GM23338 (cell line): ENCODE measurements at places on chromosomes 5 and 9. TPM values are rescaled to one million over a fixed set of nuclear protein-coding genes. Genes with fewer than 3 reads are reported as not detected.

DNA sequence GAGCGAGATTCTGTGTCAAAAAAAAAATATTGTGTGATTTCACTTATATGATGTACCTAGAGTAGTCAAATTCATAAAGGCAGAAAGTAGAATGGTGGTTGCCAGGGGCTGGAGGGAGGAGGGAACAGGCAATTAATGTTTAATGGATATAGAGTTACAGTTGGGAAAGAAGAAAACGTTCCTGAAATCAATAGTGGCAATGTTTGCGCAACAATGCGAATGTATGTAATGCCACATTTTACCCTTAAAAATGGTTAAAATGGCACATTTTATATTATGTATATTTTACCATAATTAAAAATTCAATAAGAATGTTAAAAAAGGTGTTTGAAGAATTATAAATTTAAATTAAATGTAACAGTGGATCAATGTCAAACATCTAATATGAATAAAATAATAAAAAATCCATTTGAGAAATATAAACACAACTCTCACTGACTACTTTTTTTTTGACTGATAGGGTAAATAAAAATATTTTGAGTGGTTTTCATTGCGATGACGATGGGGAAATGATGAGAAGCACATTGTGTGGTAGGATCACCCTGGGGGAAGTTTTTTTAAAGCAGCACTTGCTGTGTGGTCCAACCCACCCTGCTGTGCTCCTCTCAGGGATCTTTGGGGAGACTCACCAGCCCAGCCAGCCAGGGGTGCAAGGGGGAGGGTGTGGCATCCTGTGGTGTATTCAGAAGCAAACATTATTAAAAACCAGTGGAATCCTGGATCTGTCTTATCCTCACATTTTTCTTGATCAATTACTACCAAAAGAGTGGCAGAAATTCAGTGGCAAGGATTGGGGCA is 4.3 kb downstream of the FYB1 start:
- no peaks in the 10 kb centered on the region for H3K36me3 ChIP-seq
- H3K27ac ChIP-seq = no peak overlapping the region
- H3K27me3 ChIP-seq = no peaks in the 10 kb centered on the region
- no peaks in the 10 kb centered on the region; the same call in 1 of the 2 replicates for H3K4me1 ChIP-seq

DNA sequence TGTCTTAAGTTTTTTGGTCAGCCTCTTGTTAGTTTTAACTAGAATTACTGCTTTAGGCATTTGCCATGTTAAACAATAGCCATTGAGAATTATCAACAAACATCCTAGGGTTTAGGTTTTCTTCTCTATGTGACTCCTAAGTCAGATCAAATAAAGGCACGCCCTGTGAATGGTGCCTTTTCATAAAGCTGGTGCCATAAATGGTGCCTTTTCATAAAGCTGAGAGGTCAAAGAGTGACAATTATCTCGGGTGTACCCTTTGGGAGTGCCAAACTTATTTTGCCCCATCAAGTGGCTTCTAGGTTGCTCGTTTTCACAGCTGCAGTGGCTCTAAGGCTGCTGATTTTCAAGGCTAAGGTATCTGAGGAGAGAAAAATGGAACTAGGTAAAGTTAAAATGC is 391.6 kb downstream of the DMRTA1 start:
- no peaks in the 10 kb centered on the region for H3K4me1 ChIP-seq
- DNase-seq = no peak
- no peaks in the 10 kb centered on the region for H3K36me3 ChIP-seq
- H3K27me3 ChIP-seq = no peaks in the 10 kb centered on the region
- no peak overlapping the region for H3K4me3 ChIP-seq

DNA sequence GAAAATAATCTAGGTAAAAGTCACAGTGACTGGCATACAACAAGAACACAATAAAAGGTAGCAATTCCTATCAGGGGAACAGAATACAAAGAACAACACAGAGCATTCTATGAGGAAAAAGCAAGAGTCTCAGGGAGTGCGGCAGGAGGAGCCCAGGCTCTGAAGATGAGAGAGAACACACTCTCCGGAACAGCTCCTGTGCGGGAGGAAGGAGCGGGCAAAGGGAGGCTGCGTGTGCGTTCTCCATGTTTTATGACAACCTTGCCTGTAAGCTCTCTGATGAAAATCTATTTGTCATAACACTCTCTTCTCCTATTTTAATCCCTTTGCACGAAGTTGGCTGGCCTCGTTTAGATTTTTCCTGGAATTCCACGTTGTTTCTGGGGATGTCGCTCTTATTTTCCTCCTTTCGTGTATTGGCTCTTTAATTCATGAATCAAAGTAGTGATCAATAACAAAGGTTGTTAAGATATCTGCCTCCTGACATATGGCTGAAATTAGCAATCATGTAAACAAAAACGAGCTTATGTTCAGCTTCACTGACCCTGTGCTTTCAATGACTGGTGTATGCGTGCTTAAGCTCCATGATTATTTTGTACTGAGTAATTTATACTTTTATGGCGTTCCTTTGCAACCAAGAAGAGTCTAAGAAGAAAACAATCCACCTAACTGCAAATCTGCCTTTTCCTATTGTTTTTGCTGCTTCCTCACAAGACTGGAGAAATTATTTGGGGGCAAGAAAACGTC is 109.5 kb downstream of the MYO10 start:
- peaks cover 4% of the 10 kb centered on the region; the same call in 1 of the 2 replicates for H3K4me1 ChIP-seq
- no peaks in the 10 kb centered on the region for H3K27me3 ChIP-seq
- H3K4me3 ChIP-seq = no peak overlapping the region
- DNase-seq = no peak

DNA sequence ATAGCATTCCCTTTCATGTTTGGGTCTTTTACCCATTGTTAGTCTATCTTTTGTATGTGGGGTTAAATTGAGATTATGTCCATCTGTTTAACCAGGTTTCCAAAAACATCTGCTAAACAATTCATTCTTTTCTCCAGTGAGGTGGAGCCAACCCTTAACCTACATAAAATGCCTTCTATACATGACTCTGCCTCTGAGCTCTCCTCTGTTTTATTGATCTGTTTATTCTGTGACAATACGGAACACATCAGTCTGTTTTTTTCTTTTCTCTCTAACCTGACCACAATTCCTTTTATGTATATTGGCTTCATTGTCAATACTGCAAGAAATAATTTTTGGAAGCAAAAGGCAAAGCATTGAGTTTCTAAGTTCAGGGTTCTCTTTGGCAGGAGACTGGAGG is 9.9 kb upstream of the ARL15 start:
- H3K36me3 ChIP-seq = no peaks in the 10 kb centered on the region
- no peak overlapping the region for H3K27ac ChIP-seq
- no peak for DNase-seq
- H3K4me1 ChIP-seq = peaks cover 22% of the 10 kb centered on the region

DNA sequence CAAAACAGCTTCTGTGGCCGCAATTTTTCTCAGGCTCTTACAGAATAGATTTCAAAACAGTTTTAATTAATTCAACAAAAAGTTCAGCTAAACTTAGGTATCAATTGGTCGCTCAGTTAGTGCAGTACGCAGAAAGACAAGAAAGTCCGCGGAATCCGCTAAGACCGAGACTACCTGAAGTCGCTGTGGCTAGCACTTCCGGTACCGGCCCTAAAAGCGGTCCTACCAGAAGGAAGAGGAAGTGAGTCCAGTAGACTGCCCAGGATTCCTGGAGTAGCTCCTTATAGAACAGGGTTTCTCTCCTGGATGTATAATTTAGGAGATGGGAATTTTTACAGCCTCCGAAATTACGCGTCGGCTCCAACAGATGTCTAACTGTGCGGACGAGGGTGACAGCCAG is 16.6 kb upstream of the PCDHB2 start:
- peak; percentile 86 for DNase-seq
- no peaks in the 10 kb centered on the region for H3K4me1 ChIP-seq
- peak overlapping the region; percentile 56 for H3K4me3 ChIP-seq

DNA sequence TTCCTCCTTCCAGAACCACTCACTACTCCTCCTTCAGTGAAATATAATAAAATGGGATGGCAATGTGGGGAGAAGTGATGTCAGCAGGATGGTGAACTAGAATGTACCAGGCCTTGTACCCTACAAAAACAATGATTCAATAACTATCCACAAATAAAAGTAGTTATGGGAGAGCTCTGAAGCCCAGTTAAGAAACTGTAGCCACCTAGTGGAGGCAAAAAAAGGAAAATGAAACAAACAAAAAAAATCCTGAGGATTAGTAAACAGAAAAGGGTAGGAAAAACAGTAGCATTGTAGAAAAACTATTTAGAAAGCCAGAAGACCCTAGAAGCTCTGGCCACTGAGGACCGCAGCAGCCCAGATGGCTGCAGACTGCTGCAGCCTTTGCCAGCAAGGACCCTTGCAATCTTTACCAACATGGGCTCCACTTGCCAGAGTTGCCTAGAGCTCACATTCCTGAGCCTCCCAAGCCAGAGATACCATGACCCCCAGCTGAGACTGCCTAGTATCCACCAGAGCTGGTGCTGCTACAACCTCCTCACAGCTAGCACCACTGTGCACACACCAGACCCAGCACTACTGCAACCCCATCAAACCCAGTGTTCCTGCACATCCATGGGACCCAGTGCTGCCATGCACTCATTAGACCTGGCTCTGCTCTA is 259.7 kb upstream of the MSX2 start:
- H3K27me3 ChIP-seq = no peaks in the 10 kb centered on the region
- peak; percentile 39 for DNase-seq
- no peaks in the 10 kb centered on the region for H3K36me3 ChIP-seq
- H3K27ac ChIP-seq = no peak overlapping the region

- H3K4me3 ChIP-seq = no peak overlapping the region
- no peaks in the 10 kb centered on the region for H3K36me3 ChIP-seq
- DNase-seq = no peak
Observed at GRCh38 chr5:19547640-19548039, 440.4 kb downstream of the CDH18 start.

DNA sequence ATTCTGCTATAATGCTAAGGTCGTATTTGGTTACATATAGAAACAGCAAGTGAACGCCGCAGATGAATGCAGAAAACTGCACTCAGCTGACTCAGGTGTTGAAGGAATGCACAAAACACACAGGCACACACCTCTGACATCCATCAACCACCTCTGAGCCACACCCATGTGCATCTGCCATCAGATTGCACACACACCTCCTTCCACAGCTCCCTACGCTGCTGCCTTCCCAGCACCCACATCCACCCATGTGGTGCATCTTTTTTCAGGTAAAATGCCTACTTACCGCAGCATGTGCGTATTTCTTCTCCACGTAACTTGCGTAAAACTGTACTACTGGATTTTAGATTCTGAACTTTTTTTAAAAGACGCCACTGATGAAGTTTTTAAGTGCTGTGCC is 7.1 kb downstream of the STK10 start:
- H3K36me3 ChIP-seq = no peaks in the 10 kb centered on the region
- no peak overlapping the region for H3K27ac ChIP-seq
- DNase-seq = no peak

DNA sequence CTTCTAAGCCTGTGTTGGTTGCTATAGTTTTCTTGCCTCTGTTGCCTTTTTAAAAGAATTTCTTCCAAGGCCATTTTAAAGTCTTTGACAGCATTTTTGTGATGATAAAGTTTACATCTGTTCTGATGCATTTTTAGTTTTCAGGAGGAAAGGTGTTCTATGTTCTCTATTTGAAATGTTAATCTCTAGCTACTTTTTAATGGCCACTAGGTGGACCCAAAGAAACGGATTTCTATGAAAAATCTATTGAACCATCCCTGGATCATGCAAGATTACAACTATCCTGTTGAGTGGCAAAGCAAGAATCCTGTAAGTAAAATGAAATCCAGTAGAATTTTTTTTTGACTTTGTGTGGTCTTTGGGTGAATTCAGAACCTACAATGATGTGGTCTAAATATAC is 60.2 kb downstream of the MELK start:
- no peak overlapping the region for H3K4me3 ChIP-seq
- DNase-seq = peak; percentile 58
- peaks cover 4% of the 10 kb centered on the region for H3K36me3 ChIP-seq

- H3K4me3 ChIP-seq = no peak overlapping the region
- H3K36me3 ChIP-seq = no peaks in the 10 kb centered on the region
- H3K4me1 ChIP-seq = peaks cover 25% of the 10 kb centered on the region
- H3K27ac ChIP-seq = no peak overlapping the region
- H3K27me3 ChIP-seq = no peaks in the 10 kb centered on the region
- DNase-seq = no peak
Observed at GRCh38 chr5:76473661-76474060, 70.6 kb downstream of the IQGAP2 start.

DNA sequence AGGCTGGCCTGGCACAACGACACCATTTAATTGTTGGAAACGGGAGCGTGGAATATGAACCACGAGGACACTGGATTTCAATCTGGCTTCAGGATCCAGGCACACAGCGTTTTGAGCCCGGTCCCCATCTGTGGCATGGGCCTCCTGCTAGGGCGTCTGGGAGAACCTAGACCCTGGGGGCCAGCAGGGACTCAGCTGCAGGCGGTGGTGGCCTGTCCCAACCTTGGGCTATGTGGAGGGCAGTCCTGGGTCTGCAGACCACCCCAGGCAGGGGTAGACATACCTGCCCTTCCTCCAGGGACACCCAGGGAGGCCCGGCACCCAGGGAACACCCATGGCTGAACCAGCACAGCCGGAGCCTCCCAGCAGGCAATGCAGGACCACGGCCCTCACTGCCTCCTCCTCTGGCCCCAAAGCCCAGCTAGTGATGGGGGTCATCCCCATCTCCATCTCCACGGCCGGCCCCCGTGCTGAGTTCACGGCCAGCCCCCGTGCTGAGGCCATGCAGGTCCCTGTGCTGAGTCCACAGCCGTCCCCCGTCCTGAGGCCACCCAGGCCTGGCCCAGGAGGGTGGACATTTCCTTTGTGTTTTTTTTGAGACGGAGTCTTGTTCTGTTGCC is 18.5 kb upstream of the UBAC1 start:
- no peaks in the 10 kb centered on the region for H3K27me3 ChIP-seq
- DNase-seq = no peak
- no peak overlapping the region for H3K27ac ChIP-seq
- H3K4me3 ChIP-seq = no peak overlapping the region
- H3K4me1 ChIP-seq = no peaks in the 10 kb centered on the region

DNA sequence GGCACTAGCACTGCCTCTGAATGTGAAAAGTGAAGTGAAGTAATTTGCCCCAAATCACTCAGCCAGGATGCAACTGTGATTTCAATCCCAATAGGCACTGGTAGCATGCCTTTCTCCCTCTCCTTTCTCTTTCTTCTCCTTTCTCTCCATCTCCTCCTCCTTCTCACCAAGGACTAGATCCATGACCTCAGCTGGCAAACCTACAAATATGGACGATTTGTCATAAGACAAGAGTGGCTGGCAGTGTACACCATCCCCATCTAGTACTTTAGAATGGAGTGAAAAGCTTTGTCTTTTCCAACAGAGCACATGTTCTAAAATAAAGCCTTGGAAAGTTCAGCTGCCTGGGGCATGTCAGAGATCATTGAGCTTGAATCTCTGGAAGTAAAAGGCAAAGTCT is 574.7 kb upstream of the CLINT1 start:
- H3K27ac ChIP-seq = no peak overlapping the region
- H3K4me1 ChIP-seq = no peaks in the 10 kb centered on the region
- no peaks in the 10 kb centered on the region for H3K27me3 ChIP-seq
- no peaks in the 10 kb centered on the region for H3K36me3 ChIP-seq
- DNase-seq = no peak

GRCh38 chr5:107367480-107367879 is 303.3 kb downstream of the EFNA5 start:
- H3K27ac ChIP-seq = peak overlapping the region; percentile 22; the same call in 1 of the 2 replicates
- H3K36me3 ChIP-seq = no peaks in the 10 kb centered on the region
- no peaks in the 10 kb centered on the region for H3K27me3 ChIP-seq
- peaks cover 30% of the 10 kb centered on the region for H3K4me1 ChIP-seq
- no peak overlapping the region for H3K4me3 ChIP-seq

The ARSI gene
- total RNA-seq = 6.9 and 7.1 TPM in 2 replicates

The LPAR1 gene
- total RNA-seq = 2.9 and 3.8 TPM in 2 replicates

The GPR150 gene
- total RNA-seq = 0.21 TPM in 1 of 2 replicates, not detected in the other

The PCDHA10 gene
- 11.6 and 12.2 TPM in 2 replicates for total RNA-seq

The DDX4 gene
- total RNA-seq = 0.83 TPM in 1 of 2 replicates, not detected in the other

The ENTPD2 gene
- 1.1 and 1.9 TPM in 2 replicates for total RNA-seq

The CCDC183 gene
- 1.1 and 2.9 TPM in 2 replicates for total RNA-seq

The CCIN gene
- 0.14 TPM in 1 of 2 replicates, not detected in the other for total RNA-seq

The SLC46A2 gene
- not detected in 2 replicates for total RNA-seq

The PCDHGC5 gene
- 0.54 and 1.5 TPM in 2 replicates for total RNA-seq

The ANKRA2 gene
- total RNA-seq = 13.1 and 28.7 TPM in 2 replicates

The IL13 gene
- not detected in 2 replicates for total RNA-seq
